ENCODE measurements at places on chromosomes 2 and 18.
A peak's percentile ranks its signal among the peaks of the same experiment; 100 is the strongest.

DNA sequence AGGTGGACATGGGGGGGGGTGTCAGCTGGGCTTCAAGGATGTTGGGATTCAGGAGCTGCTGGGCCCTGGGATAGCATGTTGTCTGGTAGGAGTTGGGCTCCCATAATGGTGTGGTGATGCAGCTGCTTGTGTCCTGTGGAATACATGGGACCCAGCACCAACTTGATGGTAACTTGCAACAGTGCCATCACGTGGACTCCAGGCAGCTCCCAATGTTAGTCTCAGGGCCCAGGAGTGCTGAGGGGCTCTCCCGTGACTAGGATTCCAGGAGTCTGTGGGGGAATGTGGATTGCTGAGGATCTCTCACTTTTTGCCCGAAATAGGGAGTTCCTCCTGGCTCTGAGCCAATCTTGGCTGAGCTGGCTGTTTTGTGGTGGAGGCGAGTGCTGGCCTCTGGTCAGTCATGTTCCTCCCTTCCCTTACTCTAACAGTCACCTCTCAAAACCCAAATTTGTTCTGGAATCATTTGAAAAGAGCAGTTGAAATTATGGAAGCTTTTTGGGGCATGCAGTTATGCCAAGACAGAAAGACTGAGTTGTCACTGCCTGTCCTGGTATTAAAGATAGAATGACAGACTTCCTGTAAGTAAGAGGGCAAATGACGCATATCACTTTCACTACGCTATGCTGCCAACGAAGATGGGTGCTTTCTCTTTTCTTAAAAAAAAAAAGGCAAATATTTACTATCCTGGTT is 607.1 kb downstream of the ADCYAP1 start:
- no peak for DNase-seq

- peak; percentile 28 for DNase-seq
These were observed 706 bp downstream of the AGPS start for GRCh38 chr2:177393203-177393755.

- peak; percentile 23 for DNase-seq
These were observed 235.8 kb downstream of the TCF4 start for GRCh38 chr18:55351980-55352714.

DNA sequence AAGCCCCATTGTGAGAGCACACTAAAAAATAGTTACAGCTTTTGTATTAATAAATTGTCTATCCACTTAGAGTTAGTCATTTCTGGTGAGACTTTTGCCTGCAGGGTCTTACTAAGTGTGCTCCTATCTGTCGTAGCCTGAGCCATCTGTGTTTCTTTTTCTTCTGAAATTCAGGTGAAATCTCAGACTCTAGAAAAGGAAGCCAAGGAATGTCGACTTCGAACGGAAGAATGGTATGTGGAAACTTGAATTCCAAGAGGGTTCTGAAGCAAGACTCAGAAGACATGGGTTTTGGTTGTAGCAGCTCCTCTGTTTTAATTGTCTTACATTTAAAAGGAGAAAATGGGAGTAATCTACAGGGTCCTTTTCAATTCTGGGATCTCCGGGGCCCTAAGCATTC is 70.0 kb upstream of the STON1 start:
- DNase-seq, result no peak

GRCh38 chr2:215452725-215453124 is 16.9 kb upstream of the FN1 start:
- DNase-seq, result no peak

- no peak for DNase-seq
These were observed 582.9 kb upstream of the PIK3C3 start for GRCh38 chr18:41372046-41372665.

DNA sequence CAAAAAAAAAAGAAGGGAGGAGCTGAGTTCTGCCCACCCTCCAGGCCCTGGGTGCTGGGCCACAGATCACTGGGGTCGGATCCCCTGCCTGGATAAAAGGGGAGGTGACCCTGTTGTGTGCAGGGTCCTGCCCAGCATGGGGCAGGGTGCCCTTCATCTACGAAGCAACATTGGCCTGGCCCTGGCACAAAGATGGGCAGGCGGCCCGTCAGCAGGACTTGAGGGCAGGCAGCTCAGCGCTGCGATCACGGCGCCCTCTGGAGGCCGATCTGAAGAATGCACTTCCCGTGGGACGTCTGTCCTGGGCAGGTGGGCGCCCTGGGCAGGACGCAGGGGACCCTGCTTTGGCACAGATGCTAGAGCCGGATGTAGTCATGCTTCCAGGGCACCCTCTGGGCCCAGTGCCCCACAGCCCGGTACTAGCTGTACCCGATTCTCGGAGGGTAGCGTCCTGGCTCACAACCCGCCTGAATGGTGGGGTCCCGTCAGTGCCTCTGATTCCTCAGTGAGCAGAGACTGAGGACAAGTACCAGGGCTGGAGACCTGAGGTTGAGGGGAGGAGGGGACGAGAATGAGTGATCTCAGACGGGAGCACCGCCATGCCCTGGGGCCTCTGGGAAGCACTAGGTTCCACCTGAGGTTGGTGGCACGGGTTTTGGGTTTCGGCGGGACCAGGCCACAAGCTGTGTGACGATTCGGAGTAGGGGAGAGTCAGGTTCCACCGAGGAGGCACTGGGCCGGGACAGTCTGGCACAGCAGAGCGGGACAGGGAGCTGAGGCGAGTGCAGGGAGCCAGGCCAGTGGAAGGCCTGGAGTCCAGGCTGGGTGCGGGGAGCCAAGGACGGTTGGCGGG is 18.0 kb downstream of the ARID5A start:
- peak; percentile 62 for DNase-seq

- no peak for DNase-seq
These were observed at the start of gene DTNA for GRCh38 chr18:34709750-34710441. Gene DTNA (plus strand): TSS chr18:34710298. CDS start chr18:34755977, 45,679 bp downstream.

GRCh38 chr18:11146238-11146946 is 3.0 kb downstream of the PIEZO2 start:
- no peak for DNase-seq

GRCh38 chr2:207291625-207292252 is 126.0 kb upstream of the KLF7 start:
- peak; percentile 72 for DNase-seq

DNA sequence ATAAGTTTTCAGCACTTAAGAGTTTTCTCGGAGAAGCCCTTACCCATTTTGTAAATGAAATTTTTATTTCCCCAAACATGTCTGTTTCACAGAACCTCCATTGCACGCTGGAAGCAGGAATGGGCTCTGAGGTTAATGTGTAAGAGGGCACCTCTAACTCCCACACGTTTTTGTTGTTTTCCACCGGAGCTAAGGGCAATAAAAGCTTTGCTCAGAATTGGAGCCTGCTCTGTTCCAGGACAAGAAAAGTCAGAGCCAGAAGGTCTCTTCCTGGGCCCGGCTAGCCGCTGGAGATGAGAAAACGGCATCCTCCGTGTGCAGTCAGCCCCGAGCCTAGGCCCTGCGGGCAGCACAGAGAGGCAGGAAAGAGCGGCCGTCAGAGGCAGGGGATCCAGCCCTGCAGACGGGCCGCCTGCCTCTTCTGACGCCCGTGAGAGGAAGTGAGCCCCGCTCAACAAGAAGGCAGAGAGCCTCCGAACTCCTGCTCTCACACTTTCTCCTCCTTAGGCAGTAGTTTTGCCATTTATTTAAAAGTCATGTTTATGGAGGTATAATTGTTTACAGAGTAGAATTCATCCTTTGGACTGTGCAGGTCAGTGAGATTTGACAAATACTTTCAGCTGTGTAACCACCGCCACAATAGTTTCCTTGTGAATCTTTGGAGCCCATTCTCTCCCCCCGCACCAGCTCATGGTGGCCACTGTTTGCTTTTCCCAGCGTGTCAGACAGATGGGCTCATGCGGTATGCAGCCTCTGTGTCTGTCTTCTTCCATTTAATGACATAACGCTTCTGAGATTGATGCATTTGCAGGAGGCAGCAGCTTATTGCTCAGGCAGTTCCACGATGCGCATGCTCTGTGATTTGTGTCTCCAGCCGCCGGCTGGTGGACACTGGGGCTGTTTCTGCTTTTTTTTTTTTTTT is 117.3 kb downstream of the GALR1 start:
- no peak for DNase-seq

- no peak for DNase-seq
These were observed 175.9 kb upstream of the CREB1 start for GRCh38 chr2:207353836-207354235.

GRCh38 chr2:46229134-46230063 is 67.8 kb upstream of the EPAS1 start:
- peak; percentile 82 for DNase-seq

DNA sequence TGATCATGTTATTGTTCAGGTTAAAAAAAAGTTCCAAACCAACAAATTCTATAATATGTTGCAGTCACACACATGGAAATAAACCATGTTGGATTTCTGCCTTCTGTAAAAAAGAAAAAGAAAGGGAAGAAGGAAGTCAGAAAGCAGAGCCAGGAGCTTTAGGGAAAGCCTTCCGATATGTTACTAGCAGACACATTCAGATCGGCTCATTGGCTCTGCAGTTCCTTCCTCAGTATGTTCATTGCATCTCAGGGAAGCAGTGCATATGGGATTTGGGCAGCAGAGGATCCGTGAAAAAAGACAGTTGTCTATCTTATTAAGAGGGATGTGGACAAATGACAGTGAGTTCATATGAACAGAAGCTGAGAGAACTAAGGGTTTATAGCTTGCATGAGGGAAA is 68.1 kb downstream of the KIF5C start:
- no peak for DNase-seq

DNA sequence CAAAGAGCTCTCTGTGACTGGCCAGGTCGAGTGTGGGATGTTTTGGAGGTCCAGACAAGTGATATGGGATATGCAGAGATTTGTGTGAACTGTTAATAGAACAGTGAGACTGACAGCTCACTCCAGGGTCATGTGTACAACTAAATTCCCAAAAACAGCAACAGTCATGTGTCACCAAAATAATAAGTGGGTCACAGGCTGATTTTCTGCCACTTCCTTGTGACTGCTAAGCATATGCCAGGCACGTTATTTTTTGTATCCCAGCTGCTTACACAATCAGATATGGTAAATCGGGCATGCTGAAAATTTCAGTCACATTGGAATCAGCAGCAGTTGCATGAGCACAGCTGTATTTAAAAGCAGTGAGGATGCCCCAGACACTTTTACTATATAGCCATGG is 198.7 kb downstream of the PTGR3 start:
- no peak for DNase-seq

- peak; percentile 66 for DNase-seq
These were observed 916 bp upstream of the PDCD1 start for GRCh38 chr2:241859436-241860183.

DNA sequence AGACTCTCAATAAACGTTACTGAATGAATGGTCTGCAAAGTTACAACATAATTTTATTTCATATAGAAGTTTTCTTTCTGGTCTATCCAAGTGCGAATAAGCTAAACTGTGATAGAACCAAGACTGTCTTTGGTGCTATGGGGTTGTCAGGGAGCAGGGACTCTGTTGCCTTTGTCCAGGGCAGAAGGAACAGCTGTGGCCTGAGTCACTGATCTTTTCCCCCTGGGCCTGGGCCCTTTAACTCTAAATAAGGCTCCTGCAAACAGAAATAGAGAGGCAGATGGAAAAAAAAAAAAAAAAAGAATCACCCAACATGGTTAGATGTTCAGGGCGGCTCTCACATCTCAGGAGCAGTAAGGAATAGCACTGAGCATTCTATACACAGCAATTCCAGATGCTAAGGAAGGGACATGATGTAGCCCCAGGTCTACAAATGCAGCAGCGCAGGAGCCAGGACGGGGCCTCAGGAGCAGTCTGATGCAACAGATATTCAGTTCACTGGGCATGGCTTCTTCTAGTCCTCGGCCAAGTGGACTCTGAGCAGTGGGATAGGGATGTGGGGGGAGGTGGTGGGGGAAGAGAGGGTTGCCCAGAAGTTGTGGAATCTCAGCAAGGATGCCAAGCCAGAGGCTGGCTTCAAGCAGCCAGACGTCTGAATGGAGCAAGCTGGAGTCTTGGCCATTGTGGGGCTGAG is 247.1 kb upstream of the SIX2 start:
- no peak for DNase-seq
